ENCODE measurements at places on chromosomes 7 and 10.

DNA sequence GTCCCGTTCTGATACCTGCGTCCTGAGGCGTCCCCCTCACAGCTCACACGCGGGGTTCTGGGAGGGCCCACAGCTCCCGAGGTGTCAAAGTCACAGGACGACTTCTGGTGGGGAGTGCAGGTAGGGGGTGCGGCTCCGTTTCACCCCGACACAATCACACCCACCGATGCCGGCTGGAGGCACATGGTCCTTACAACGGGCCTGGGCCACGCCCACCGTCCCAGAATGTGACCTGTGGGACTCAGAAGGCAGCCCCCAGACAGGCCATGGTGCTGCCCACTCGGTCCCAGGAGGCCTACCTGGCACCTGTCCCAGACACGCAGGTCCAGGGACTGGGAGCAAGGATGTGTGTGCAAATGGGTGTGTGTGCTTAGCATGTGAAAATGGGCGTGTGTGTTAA, 86.0 kb downstream of the UNCX start:
- no peak for DNase-seq

GRCh38 chr7:23472046-23472445, 1.8 kb upstream of the IGF2BP3 start:
- no peak for DNase-seq

DNA sequence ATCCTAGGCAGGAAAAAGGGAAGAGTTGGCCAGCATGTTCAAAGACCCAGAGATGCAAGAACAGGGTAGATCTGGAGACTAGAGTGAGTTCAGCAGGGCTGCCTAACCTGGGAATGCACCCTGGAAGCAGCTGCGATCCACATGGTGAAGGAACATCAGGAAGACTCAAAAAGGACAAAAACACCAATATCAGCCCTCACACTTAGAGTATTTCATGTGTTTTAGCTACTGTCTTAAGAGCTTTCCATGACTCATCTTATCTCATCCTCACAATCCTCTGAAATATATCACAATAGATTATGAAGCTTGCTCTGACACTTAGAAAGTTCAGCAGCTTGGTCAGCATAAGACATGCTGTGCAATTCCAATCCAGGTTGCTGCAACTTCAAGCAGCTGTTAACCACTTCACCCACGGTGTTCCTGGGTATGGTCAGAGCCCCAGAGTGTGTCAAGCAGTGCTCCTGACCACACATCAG, 380.9 kb downstream of the PARD3 start:
- DNase-seq, result no peak

- no peak for DNase-seq
Observed at GRCh38 chr7:131016230-131016629, 282.2 kb upstream of the KLF14 start.

GRCh38 chr10:30747633-30748032, 118.1 kb upstream of the LYZL2 start:
- DNase-seq, result no peak

GRCh38 chr7:98400542-98401340, at the start of gene BAIAP2L1:
Gene BAIAP2L1 (minus strand): TSS chr7:98401090. CDS start chr7:98400852, 238 bp downstream.
- DNase-seq, result peak; percentile 56

GRCh38 chr7:20778063-20778721, 8.5 kb downstream of the SP8 start:
- DNase-seq, result no peak

DNA sequence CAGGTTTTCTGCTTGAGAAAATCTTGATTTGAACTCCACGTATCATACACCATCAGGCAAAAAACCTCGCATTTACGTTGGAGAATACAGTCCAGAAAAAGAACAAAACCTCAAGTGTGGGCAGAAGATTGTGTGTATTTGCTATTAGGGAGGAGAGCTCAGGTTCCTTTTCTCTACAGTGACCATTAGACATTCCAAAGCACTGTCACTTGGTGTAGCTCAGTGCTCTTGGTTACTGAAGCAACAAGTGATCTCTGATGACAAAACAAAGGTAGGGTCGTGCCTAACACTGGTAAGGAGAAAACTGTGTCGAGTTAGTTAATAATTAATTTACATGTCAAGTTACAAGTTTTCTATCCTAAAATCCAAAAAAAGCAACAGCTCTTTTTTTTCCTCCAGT, 72.6 kb downstream of the C1GALT1 start:
- no peak for DNase-seq

DNA sequence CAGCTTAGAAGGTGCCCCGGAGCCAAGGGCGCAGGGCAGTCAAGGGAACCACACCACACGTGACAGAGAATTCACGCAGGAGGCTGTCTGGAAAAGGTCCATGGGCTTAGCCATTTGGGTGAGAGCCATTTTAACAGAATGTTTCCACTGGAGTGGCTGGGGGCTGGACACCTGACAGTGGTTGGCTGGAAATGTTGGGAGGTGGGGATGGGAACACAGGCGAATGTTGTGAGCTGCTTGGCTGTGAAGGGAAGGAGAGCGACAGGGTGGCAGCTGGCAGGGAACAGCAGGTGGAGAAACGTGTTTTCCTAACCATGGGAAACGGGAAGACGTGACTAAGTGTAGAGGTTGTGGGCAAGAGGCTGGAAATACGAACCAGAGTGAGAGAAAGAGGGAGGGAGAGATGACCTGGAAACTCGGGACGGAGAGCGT, 100.5 kb upstream of the ZNF32 start:
- no peak for DNase-seq

DNA sequence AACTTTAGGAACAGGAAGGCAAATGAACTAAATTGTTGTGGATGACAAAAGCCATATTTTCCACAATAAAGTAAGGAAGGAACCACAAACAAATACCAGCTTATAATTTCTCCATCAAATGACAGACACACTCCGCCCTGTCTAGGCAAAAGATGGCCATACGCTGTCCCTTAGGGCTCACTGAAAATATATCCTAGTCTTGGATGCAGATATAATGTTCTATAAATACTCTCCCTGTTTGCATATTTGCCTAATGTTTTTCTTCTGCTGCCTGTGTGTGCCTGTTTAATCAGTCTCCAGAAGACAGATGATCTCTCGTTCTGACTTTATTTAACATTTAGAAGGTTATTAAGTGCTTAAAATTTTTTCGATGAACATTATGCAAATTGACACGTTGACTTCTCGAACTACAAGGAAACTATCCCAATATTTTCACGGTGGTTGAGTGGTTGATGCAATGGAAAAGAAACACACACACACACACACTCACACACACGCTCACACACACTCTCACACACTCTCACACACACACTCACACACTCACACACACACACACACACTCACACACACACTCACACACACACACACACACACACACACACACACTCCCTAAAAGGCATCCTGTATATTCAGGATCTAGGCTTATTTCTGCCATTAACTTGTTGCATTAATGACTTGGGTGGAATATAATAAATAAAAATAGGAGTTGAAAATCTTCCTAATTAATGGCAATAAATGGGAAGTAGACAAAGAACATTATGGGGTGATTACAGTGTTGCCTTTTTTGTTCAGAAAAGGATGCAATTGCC, 297.1 kb downstream of the PRPF18 start:
- no peak for DNase-seq

DNA sequence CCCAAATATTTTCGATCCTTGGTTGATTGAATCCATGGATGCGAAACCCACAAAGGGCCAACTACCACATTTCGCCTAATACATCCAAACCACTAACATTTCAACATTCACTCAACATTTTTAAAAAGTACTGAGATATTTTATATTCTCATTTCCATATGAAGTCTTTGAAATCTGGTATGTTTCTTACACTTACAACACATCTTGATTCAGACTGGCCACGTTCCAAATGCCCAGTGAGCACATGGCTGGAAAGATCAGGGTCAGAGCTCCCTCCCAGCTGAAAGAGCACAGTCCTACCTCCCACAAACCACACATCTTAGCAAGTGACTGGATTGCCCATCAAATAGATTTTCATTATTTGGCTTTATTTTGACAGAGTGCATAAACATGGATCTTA, 18.9 kb downstream of the NCAPG2 start:
- DNase-seq, result no peak

DNA sequence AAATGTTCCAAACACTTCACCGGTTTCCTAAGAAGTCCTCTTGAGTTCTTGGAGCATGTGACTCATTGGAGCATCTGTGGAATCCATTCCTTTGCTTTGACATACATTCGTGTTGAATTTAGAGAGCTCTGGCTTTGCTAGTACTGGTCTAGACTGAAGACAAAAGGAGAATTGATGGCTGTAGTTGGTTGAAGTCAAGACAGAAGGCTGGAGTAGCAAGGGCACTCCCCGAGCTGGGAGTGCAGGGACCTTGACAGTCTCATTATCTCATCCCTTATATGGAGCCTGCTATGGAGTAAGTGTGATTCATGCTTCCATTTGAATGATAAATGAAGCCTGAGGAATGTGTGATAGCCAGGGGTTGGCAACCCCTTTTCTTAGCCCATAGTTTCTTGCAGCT, 1249.1 kb downstream of the TYW1 start:
- no peak for DNase-seq

DNA sequence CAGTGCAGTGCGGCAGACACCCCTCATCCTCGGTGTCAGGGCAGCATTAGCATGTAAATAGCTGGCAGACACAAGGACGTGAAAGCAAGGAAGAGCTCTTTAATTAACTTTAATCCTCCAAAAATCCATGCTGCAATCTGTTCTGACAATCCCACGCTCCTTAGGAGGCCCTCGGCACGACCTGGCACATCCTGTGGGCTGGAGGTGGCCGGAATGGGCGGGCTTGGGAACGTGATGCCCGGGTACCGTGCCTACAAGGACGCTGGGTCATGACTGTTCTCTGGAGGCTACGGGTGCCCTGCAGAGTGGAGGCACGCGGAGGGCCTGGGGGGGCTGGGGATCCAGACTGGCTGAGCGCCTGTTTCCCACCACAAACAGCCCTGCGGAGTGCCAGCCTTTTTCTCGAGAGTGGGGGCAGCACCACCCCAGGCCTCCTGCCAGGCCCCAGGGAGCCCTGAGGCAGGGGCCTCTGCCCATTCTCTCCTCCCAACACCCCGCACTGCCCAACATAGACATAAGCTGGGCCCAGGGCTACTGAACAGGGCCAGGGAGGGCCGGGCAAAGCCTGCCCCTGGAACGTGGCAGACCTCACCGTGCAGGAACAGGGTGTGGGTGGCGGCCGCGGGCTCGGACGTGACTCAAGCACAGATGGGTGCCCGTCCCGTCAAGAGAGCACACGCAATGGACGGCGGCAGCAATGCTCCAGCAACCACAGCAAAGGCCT, 189.3 kb downstream of the MAD1L1 start:
- DNase-seq, result no peak

DNA sequence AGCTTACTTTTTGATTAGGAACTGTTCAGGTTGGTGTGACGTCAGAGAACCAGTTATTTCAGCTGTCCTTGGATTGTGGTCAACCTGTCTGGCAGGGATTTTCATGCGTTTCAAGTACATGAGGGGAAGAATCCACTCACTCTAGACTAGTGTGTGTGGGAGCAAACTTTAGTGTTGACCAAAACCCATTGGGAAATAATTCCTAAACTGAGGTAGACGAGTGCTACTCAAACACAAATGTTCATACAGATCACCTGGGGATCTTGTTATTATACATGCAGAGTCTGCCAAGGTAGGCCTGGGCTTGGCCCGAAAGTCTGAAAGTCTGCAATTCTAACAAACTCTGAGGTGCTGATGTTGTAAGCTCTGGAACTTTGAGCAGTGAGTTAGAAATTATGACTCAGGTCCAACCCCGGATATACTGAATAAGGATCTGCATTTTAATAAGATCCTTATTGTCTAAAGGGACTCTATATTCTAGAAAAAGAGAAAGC, 111.1 kb upstream of the CREB5 start:
- DNase-seq, result no peak

GRCh38 chr7:116455499-116455898, 44.0 kb upstream of the CAV2 start:
- no peak for DNase-seq

GRCh38 chr7:22146961-22147512, 201.3 kb upstream of the CDCA7L start:
- no peak for DNase-seq

- DNase-seq, result no peak
Observed at GRCh38 chr10:132972149-132972985, 30.0 kb upstream of the CFAP46 start.

DNA sequence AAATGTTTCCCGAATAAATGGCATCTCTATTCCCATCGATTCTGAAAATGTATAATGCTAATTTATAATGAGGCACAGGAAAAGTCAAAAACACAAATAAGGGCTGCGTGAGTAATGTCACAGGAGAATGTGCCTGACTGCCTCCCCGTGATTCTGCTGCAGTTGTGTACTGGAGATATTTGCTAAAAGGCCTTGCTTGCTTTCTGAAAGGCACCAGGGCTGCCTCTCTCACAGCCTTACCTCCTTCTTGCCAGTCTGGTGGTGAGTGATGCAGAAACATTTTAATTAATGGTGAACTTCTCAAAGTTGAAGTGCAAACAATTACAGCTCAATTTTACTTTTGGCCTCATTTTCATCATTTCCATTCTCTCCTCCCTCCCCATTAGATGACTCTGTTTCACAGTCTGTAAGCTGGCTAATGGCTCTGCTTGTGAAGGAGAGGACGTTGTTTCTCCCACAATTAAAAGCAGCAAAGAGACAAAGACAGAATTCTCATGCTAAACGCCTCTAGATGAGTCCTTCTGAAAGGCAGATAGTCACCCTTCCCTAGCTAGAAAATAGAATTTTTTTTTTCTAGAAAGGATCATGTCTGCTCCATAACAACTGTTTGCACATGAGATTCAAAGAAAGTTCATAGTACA, 377.6 kb downstream of the MDFIC start:
- DNase-seq, result no peak

DNA sequence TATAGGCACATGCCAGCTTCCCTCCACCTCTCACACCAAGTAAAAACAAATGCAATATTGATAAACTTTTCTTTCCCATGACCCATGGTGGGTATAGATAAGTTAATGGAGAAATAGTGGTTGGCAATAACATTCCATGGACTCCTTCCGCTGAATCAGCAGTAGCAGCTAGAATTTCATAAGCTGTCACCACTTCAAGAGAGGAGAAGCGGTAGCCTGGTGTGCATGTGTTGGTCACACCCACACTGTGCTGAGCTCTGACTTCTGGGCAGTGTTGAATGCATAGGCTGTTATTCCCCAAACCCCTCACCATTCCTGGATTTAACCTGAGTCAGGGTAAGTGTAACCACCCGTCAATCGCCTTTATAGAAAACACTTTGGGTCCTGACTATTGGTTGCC, 32.5 kb upstream of the BMPER start:
- no peak for DNase-seq

Data from NCI-H2081 treated with DMSO at 0.1 percent for 48 hours (cell line).